ENCODE measurements at places on chromosomes 3 and 15.

- DNase-seq, result no peak
Observed at GRCh38 chr3:104635872-104636580, 730.7 kb upstream of the ALCAM start.

- no peak for DNase-seq
Observed at GRCh38 chr15:58147171-58147611, 9.0 kb downstream of the AQP9 start.

- no peak for DNase-seq
Observed at GRCh38 chr3:163779396-163780344, 1298.6 kb downstream of the SI start.

DNA sequence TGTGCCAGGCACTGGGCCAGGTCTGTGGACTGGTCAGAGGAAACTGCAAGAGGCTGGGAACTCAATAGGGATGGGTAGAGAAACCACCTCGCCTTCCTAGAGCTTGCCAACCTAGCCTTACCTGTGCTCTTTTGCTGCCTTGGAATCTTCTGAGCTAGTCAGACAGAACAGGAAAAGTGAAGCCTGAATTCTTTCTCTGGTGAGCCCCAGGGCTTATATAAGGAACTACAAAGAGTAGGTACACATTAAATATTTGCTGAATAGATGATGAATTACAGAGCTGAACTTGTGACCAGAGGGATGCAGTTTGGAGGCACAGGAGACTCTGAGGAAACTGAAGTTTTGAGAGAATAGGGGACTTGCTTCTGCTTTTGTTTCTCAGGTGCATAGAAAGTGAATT, 15.6 kb upstream of the FBXW12 start:
- DNase-seq, result no peak

- no peak for DNase-seq
Observed at GRCh38 chr3:123261666-123262065, 59.9 kb downstream of the SEC22A start.

- DNase-seq, result no peak
Observed at GRCh38 chr3:178480795-178481194, 55.4 kb upstream of the KCNMB2 start.

GRCh38 chr3:53196575-53197407, 35.8 kb downstream of the PRKCD start:
- DNase-seq, result no peak

DNA sequence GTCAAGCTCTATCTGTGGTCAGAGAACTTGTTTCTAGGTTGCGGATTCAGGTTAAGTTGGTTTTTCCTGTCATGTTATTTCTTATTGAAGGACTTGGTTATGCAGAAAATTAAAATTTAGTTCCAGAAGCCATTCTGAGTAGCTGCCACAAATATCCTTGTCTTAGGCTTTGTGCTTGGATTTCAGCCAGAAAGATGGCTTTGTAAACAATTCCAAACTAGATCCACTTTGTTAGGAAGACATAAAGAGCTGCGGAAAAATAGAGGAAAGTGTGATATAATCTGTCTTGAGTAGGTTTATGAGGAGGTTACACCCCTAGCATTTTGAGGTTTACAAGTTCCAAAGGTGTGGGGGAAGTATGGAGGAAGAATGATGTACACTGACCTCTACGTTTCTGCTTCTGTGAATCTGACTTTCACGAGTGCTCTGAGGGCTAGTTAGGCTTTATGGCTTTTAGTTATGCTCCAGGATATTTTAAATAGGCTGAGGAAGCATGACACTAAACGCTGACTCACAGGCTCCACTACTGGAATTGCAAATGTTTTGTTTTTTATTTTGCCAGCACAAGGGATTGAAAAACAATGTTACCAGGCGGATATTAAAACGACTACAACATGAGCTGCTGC, 46.3 kb upstream of the UTS2B start:
- no peak for DNase-seq

GRCh38 chr3:115615001-115615814, 8.1 kb upstream of the GAP43 start:
- no peak for DNase-seq

DNA sequence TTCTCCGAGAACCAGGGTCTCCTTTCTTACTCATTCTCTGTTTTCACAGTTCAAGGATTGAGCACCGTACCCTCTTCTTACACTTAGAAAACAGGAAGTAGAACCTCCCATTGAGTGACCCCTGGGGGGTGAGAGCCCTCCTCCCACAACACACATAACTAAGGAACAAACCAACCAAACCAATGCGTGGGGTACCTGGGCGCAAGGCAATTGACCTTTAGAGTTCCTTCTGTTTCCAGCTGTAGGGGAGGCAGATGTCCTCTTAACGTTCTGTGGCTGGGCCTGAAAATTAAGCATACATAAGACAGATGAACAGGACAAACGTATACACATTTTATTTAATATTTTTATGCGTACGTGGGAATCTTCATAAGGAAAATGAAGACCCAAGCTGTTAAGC, 33.5 kb upstream of the TIMP4 start:
- DNase-seq, result no peak

DNA sequence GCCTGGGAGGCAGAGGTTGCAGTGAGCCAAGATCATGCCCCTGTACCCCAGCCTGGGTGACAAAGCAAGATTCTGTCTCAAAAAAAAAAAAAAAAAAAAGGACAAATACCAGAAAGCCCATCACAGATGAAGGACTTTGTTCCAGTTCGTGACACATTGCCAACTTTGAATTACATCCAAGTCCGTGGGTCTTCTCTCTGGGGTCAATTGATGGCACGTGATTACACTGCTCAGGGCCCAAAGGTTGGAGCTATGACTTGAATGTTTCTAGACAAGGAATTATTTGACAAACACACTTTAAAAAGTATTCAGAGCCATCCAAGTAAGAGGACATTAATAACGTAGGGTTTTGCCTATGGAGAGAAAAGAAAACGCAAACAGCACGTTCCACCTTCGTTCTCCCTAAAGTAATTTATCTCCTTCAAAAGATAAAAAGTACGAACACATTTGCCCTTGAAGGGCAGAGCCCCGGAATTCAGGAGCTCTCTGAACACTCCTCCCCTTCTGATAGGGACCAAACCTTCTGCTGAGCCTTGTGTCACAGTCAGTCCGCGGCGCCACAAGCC, 31.3 kb upstream of the ST3GAL6 start:
- no peak for DNase-seq

- DNase-seq, result no peak
Observed at GRCh38 chr3:66789580-66790237, 208.4 kb upstream of the KBTBD8 start.

DNA sequence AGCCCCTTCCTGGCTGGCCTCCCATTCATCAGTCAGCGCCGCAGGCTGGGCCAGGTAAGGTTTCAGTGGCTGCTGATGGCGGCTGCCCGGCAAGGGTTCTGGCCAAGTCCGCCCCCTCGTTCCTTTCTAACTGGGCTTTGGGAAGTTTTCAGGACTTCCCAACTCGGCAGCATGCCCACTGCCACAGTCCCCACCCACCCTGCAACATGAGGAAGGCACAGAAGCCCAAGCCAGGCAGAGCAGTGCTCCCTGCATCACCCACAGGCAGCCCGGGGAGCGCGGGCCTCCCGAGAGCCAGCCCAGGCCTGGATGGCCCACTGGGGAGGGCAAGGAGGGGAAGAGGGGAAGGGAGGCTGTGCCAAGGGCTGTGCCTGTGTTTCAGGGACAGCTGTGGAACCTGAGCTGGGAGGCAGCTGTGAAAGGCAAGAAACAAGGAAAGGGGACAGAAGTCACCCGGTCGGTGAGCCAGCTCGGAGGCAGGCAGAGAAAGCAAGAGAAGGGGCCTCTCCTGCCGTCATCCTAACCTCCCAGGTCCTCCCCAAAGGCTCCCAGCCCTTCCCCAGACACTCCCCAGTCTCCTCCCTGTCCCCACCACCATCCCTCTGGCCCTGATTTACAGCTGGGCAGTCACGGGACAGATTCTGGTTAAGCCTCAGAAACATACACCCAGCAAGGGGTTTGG, 73.9 kb downstream of the CPN2 start:
- DNase-seq, result no peak

- DNase-seq, result no peak
Observed at GRCh38 chr3:14405360-14406238, 3.2 kb downstream of the SLC6A6 start.

DNA sequence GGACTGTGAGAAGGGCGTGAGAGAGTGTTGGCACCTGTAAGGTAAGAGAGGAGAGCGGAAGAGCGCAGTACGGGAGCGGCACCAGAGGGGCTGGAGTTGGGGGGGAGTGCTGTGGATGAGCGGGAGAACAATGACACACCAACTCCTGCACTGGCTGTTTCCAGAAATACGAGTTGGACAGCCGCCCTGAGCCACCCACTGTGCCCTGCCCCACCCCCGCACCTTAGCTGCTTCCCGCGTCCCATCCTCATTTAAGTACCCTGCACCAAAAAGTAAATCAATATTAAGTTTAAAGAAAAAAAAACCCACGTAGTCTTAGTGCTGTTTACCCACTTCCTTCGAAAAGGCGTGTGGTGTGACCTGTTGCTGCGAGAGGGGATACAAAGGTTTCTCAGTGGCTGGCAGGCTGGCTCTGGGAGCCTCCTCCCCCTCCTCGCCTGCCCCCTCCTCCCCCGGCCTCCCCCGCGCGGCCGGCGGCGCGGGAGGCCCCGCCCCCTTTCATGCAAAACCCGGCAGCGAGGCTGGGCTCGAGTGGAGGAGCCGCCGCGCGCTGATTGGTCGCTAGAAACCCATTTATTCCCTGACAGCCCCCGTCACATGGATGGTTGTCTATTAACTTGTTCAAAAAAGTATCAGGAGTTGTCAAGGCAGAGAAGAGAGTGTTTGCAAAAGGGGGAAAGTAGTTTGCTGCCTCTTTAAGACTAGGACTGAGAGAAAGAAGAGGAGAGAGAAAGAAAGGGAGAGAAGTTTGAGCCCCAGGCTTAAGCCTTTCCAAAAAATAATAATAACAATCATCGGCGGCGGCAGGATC, at the start of gene SOX2:
Gene SOX2 (plus strand): TSS at position 601 of the 811 bp plus-strand sequence. CDS start 436 bp downstream, outside the sequence.
- DNase-seq, result no peak

- no peak for DNase-seq
Observed at GRCh38 chr3:150806185-150806835, 43.3 kb upstream of the SIAH2 start.

DNA sequence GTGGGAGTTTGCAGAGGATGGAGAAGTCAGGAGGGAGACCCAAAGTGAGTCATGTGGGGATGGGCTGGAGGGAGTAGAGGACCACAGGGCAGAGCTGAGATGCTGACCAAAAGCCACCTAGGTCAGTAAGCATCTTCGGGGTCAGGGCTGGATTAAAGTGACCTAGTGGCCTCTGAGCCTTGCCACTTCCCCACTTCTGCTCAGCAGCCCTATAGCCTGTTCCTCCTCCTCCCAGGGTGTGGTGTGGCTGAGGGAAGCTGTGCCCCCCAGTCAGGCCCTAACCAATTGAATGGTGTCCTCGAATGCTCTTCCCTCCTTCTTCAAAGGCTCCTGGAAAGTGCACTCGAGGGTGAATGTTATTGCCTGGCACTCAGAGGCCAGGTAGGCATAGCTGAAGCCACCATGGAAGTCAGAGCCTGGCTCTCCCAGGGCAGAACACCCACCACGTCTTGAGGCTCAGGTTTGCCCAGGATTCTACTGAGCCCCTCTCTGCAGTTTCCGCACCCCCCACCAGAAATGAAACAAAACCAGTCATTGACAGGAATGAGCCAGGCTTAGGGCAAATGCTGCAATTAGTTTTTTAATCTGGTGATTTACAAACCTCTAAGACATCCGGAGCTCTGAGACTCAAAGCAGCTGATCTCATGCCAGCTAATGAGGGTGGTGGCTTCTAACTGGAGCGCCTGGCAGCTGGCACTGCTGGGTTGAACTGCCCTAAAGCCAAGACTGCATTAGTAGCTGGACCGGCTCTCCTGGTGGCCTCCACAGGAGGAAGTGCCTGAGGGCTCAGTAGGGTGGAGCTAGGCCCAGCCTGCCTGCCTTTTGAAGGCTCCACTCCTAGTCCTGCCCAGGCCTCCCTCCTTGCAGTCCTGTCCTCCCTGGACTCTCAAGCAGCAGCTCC, 26.0 kb upstream of the VIPR1 start:
- no peak for DNase-seq

DNA sequence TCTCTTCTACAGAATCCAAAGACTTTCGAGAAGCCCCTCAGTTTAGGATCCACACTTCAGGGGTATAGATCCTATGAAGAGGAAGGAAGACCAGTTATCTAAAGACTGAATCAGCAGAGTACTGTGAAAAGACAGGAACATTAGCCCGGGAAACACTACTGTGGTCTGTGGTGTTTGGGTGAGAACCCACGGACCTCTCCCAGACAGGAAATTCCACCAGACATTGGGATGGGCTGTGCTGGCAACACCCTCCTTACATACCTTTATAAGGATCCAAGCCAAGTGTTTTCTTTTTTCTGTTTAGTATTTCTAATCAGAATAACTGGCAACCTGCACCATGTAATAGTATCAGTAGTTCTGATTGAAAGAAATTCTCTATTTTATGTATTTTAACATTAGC, 14.1 kb downstream of the TMEM207 start:
- no peak for DNase-seq

GRCh38 chr3:113147681-113148261, 63.6 kb upstream of the BOC start:
- DNase-seq, result no peak

DNA sequence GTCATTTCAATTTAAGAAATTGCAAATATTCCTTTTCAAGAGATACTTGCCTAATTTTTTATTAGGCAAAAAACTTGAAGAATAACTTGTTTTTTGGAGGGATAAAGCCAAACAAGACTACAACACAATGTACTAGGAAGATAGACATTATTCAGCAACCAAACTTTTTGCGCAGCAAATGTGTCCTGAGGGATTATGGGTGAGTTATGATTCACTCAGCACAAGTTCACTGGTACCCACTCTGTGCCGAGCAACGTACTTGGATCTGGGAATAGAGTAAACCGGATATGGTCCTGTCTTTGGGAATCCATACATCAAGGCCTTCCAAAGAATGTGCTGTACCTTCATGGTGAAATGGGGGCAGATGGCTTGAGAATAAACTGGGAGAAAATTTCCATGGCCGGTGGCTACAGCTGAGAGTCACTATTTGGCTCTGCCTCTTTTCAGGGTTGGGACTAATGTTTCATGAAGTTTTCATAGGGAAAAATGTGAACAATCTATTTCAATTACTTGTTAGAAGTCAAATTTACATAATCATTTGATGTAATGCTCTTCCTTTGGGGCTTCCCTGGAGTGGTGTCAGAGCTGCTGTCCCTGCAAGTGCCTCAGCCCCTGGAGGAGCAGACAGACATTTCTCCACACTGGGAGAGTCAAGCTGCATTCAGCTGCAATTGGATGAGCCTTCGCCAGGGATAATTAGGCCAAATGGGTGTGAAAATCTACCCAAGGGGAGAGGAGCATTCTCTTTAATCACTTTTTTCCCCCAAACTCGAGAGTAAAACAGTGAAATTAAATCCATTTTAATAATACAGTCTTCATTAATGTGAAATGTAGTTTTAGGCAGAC, 315.2 kb downstream of the CLSTN2 start:
- DNase-seq, result no peak

DNA sequence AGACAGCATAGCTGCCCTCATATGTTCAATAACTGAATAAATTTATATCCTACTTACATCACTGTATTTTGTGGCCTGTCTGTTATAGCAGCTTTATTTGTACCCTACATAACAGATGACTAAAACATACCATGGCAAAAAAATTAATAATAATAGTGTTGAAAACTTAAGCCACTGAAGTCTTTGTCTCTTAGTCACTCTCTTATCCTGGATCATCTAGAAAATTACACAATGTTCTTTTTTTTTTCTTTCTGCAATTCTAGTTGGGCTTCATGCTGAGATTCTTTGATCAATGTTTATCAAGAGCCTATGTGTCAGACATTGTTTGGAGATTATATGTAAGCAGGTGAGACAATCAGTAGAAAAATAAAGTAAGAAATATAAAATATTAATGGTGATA, 519.3 kb upstream of the ARPP21 start:
- no peak for DNase-seq

GRCh38 chr15:85457392-85457968, 77.1 kb downstream of the AKAP13 start:
- no peak for DNase-seq

- DNase-seq, result no peak
Observed at GRCh38 chr3:175433026-175433674, 574.0 kb downstream of the NAALADL2 start.

All from cortex of kidney (tissue), 1 donor.